ENCODE measurements at places on chromosomes 1 and 21.

- DNase-seq: peak; percentile 47
Observed at GRCh38 chr1:44609412-44609767, 64.9 kb downstream of the TMEM53 start.

- peak; percentile 31 for DNase-seq
Observed at GRCh38 chr1:167483790-167484189, 34.5 kb downstream of the CD247 start.

DNA sequence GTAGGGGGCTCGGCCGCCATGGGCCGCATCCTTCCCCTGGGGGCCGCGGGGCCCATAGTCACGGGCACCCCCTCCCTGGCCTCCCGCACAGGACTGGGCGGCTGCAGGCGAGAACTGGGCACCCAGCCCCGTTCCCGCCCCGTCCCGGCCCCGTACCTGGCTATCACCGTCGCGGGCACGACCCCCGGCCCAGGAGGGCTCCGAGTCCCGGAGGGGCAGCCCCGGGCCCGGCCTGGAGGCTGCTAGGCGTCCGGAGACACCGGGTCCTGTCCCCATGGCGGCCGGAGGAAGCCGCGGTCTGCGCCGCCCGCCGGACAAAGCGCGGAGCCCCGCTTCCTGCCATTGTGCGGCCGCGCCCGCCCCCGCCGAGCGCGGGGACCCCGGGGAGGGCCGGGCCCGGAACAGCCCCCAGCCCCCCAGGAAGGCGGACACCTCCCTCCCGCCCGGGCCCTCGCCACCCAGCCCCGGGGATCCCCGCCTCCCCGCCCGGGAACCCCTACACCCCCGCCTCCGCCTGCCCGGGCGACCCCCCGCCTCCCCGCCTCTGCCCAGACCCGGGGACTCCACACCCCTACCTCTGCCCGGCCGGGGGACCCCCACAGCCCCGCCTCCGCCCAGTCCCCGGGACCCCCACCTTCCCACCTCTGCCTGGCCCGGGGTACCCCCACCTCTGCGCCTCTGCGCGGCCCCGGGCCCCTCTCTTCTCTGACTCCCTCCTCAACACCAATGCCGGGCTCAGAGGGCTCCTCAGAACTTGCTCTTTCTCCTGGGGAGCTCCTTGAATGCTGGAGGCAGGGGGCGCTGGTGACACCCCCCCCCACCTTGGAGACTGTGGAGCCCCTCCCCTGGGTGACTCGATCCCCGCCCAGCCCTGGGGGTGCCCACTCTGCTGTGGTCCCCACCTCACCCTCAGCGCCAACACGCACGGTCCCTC is 6.0 kb downstream of the PLEKHG5 start:
- DNase-seq: no peak

DNA sequence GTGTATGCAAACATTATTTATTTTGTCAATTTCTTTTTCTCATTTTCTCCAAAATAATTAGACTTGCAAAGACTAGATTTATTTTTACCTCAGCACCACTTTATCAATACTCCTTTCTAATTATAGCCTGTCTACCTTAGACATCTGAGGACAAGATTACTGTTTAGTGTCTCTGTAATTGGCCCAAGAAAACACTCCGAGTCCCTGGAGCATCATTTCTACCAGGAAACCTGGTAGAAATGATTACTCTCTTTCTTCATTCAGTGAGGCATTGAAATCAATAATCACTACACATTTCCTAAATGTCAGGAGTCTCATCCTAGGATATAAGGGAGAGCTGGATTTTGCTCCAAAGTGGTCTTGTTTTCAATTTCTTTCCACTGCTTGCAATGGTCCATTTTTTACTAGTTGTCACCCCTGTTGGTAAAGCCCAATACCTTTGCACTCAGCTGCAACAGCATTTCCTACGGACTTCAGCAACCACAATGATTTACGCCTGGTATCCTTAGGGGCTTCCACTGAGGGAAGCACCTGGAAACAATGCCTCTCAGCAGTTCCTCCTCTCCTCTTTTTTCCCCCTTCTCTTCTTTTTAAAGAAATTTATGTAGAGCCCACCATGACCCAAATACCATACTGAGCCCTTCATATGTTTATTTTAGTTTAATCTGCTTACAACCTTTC is 64.6 kb downstream of the GRIK1 start:
- no peak for DNase-seq

DNA sequence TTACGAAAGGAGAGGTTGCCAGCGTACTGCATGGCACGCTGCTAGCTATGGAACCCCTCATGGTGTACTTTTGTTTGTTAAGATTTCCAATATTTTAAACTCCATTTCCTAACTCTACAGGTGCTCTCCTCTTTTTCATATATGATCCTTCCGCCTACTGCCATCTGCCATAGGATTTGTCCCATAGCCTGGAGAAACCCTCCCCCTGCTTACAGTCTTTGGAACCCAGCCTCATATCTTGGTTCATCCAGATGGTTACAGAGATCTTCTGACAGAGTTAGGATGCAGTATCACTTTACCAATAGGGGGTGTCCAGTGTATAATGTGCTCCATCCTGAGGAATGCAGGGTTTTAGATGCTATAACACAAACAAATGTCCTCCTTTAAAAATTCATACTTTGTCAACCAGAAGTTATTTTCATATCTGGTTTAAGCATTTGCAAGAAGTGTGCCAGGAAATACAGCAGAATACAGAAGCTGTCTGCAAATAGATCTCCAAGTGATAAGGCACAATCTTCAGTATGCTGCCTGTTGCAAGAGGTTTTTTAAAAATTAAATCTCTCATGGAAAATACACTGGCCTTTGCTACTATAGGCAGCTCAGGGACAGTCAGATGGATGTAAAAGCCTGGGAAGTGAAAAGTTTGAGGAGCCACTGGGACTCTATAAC is 377.8 kb downstream of the KCNH1 start:
- DNase-seq: no peak
